ENCODE measurements at places on chromosomes 4 and X.

- no peak for DNase-seq
Measured at GRCh38 chrX:95040104-95040503, 1366.1 kb downstream of the FAM133A start.

GRCh38 chr4:32824336-32824735, 2104.2 kb downstream of the PCDH7 start:
- peak; percentile 22 for DNase-seq

GRCh38 chrX:6885909-6886308, 261.6 kb upstream of the STS start:
- no peak for DNase-seq

GRCh38 chr4:65139998-65140397, 530.3 kb downstream of the EPHA5 start:
- no peak for DNase-seq

GRCh38 chr4:69843932-69844331, 16.0 kb downstream of the SULT1E1 start:
- DNase-seq: no peak

- DNase-seq: no peak
Measured at GRCh38 chrX:70289168-70289792, 447 bp downstream of the PDZD11 start.

DNA sequence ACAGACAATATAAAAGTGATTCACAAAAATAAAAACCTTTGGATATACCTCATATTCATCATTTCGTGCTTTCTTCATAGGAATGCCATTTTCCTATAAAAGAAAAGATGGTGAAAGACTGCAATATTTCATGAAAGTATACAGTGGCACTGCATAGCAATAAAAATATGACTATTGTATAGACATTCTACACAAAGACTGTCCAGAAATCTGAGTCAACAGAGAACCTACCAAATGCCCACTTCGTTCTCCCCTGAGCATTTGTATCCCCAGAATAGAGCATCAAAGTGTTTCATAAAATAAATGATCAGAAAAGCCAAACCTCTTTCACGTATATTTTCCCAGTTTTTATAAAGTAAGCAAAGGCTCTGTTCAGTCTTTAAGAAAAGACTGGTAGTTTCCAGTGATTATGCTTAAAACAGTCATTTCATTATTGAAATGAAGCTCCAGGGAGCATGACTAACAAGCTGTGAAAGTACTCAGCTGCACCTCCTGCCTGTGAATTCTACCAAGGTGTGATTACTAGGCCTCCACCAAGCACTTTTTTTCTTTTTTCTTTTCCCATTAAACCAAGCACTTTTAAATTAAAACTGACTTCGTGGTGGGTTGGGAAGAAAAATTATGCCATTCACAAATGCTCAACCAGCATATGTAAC, 20.2 kb downstream of the PPA2 start:
- DNase-seq: no peak

DNA sequence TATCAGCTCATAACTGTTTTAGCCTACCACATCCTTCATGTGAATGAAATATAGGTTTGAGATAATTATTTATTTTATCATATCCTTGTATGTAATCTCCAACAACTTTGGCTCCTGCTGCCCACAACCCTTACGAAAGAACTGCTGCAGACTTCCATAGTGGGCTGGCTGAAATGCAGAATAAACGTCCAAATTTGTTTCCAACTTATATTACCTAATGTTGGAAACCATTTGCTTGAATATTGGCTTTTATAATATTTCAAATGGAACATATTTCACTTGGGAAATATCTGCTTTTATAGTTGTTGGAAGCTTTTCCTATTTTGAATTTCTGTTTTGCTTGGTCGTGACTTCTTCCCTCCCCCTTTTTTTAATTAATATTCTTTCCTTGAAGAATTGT, 45.0 kb upstream of the ITM2A start:
- DNase-seq: no peak

DNA sequence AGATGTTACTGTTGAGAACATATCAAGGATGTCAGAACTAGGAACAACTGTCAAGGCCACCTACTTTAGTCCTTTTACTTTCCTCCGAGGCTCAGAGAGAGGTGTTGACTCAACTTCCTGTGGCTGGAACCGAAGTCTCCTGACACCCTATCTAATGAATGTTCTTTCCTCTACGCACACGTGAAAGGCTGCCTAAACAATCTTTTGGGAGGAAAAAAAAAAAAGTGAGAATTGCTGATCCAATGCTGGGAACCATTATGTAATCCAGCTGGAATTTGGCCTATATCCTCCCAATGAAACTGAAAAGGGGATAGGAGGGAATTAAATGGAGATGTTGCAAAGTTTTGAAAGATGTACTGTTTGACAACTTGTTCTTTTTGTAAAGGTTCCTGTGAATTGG, 8.3 kb upstream of the MAP7D3 start:
- peak; percentile 49 for DNase-seq

DNA sequence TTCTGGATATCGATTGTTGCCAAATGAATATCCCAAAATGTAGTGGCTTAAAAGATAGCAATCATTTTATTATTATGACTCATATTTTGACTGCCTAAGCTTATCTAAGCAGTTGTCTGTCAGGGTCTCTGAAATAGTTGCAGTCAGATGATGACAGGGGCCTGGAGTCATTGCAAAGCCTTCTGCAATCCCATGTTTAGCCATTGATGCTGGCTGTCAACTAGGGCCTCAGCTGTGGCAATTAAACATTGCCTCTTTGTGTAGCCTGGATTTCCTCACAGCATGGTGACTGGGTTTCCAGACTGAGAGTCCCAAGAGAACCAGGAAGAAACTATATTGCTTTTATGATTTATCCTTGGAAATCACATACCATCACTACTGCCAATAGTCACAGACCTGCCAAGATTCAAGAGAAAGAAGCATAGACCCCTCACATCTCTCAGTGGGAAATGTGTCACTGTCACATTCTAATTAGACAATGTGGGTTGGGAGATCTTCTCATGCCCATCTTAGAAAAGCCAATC, 227.3 kb upstream of the NOCT start:
- no peak for DNase-seq

GRCh38 chr4:109945056-109945455, 32.4 kb downstream of the EGF start:
- no peak for DNase-seq

DNA sequence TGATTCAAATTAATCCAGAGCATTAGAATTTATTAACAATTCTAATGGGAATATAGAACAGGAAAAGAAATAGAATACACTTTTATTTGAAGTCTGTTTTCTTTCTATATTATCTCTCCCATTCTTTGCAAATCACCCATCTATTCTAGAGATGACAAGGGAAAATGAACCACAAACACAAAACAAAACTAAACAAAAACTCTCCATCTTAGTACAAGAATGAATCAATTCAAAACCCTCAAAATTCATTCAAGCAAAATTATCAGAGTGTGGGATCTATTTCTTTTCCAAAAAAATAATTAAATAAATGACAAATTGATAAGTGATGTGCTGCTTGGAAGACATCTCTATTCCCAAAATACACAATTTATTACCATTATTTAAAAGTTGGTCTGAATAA, 400.1 kb upstream of the NWD2 start:
- DNase-seq: no peak

DNA sequence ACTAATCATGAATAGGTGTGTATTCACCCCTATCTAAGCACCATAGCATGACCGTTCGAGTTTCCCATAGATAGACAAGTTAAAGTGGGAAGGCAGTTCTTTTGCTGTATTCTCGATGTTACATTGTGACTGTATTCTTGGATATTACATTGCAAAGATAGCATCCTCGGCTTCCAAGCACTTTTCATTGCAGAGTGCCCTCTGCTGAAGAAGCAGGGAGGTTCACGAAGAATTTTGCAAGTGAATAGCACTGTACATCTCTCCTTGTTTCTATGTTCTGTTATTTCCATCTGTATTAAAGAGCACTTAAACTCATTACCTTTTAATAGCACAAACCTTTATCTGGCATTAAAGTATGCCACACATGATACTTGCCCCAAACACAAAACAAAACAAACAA, 426.7 kb upstream of the ARX start:
- no peak for DNase-seq

DNA sequence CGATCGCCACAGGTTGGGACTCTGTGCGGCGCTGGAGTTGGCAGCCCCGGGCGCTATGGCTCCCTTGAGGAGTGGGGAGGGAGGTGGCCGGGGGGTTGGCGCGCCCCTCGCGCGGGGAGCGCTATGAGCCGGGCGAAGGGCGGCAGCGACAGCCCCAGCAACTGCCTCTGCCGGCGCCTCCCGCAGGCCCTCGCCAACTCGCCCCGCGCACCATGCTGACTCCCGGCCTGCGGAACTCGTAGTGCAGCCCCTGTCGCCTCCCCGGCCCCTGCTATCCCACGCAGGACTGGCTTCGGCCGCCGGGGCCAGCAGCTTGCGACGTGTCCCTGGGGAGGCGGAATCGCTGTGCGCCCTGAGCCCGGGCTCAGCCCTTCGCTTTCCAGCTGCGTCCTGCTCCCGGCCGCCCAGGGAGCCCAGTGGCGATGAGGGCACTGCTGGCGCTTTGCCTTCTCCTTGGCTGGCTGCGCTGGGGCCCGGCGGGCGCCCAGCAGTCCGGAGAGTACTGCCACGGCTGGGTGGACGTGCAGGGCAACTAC, 415 bp downstream of the SHISA3 start:
- DNase-seq: no peak

DNA sequence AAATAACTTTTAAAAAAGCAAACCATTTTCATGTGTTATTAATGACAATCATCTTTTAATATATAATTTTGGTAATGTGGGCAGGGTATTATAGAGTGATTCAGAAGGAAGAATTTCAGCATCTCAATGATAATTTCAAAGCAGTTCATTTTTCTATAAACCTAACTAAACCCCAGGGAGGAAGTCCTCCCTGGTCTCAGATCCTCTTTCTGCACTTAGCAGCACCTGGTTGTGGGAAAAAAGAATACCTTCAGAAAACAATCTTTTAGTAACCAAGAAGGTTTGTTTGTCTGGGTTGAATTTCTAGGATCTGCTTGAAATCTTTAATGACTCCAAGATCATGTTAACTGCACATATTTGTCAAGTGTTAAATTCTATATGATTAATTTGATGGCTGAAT, 29.9 kb downstream of the DKK2 start:
- DNase-seq: no peak

DNA sequence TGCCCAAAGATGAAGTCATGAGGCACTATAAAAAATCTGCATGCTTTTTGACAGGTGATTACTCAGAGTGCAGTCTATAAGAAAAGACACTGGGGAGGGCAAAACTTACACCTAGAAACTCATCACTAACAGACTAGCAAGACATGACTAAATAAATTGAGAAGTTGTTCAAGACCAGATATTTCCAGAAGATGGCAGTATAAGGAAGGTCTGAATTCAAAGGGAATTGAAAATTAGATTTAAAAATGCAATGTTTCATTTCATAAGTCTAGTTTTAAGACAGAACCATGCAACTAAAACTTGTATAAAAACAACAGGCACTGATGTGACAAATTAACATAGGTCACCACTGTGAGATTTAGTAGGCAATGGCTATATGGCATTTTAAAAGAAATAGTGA, 232.5 kb upstream of the POF1B start:
- no peak for DNase-seq

DNA sequence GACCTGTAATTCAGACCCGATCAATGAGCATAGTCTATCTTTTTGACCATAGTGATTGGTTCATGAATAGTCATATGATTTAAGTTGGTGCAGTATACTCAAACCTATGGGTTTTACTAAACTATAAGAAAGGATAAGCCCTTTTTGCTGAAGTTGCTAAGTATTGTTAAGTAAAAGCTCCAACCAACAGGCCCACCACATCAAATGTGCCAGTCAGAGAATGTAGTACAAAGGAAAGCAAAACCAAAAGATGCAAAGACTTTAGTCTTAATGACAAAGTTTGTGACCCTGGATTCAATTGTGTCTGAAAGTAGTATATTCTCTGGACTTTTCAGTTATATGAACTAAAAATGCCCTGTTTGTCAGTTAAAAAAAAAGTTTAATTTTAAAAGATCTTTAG, 208.1 kb upstream of the TET2 start:
- DNase-seq: no peak

DNA sequence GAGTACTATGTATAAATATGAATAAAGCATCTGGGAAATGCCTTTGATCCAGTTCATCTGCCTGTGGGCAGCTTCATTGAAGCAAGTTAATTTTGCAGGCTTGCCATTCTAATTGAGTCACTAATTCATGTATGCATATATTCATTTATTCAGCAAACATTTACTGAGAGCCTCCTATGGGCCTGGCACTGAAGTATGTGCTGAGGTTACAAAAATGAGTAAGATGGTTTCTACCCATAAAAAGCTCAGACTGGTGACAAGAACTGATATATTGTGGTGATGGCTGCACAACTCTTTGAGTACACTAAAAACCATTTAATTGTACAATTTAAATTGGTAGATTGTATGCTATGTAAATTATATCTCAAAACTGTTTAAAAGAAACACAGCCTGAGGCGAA, 1.1 kb upstream of the MRPL1 start:
- DNase-seq: no peak

DNA sequence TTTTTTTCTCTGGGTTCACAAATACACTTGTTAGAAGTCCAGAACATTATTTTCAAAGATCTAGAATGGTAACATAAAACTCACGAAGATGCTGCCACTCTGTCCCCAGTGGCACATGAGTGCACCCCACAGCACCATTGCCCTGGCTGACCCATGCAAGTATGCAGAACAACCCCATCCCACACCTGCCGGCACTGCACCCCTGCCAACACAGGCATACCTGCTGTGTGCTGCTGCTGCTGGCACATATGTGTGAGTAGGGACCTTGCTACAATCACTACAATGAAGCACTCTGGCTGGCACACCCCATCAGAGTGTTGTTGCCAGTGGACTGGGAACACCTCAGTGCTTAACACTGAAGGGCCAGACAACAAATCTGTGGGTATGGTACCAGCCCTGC, 66.9 kb downstream of the CISD2 start:
- no peak for DNase-seq

GRCh38 chr4:128517739-128518510, 230.3 kb upstream of the PGRMC2 start:
- DNase-seq: peak; percentile 95

GRCh38 chr4:57083090-57083489, 27.1 kb downstream of the IGFBP7 start:
- DNase-seq: no peak
